ENCODE measurements at places on chromosomes 3 and 15. TPM values are rescaled to one million over a fixed set of nuclear protein-coding genes. Genes with fewer than 3 reads are reported as not detected.
A peak's percentile ranks its signal among the peaks of the same experiment; 100 is the strongest.

Gene GAP43
- total RNA-seq = not detected

Gene DET1
- 4.4 TPM for total RNA-seq

Gene ONECUT1
- total RNA-seq = not detected

Gene ADGRG7
- total RNA-seq = not detected

Gene GNB4
- 6.2 TPM for total RNA-seq

Gene GPR149
- not detected for total RNA-seq

Gene SLC24A5
- total RNA-seq = not detected

DNA sequence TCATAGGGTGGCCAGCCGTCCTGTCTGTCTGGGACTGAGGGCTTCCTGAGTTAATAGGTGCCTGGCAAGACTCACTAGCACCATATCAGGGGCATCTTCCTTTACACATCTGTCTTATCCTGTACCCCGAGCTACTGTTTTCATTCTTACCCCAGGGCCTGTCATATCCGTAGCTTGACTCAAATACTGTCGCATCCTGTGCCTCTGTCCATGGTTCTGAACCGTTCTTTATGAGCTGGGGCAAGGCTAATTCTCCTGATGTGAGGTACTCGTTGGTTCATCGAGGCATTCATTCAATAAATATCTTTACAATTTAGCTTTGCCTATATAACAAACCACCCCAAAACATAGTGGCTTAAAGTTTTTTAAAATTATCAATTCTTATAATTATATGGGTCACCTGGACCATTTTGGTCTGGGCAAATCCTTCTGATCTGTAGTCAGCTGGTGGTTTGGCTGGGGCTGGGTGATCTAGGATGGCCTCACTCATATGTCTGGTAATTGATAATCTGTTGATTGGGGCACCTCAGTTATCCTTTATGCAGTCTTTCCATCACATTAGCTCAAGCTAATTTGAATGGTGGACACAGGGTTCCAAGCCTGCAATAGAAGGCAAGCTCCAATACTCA is 121.2 kb downstream of the TLE3 start:
- DNase-seq = peak; percentile 42

DNA sequence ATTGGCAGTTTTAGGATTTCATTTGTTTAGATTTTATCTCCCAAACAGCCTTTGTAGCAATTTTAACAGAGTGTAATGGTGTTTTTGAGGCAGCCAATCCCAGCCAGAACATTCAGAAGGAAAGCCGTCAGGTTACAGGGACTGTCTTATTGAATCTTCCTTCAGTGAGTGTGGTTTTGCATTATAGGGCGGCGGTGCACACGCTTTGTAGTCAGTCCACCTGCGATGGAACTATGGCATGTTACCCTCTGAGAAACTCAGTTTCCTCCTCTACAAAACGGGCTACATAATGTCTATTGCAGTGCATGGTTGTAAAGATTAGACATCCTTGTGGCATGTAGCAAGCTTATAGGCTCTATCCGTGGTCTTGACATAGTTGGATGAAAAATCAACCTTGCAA is 1.0 kb downstream of the LRRC28 start:
- no peak for DNase-seq

DNA sequence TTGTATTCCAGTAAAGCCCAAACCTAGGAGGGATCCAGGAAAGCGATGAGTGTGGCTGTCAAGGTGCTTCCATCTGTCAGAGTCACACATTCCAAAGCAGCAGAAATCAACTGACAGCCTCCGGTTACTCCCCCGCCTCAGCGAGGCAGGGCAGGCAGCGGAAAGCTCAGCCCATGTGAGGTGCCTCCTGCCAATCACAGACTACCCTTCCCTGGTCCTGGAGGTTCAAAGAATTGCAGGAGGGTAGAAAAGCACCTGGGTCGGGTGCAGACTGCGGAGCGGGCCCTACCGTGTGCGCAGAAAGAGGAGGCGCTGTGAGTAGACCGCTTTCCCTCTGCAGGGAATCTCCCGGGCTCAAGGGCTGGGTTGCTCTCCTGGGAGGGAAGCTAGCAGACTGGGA is at the start of gene UPK1B:
Gene UPK1B, plus strand, starts transcription at position 274 of the 400 bp plus-strand sequence. CDS start 13,144 bp downstream, outside the sequence.
- DNase-seq = no peak

DNA sequence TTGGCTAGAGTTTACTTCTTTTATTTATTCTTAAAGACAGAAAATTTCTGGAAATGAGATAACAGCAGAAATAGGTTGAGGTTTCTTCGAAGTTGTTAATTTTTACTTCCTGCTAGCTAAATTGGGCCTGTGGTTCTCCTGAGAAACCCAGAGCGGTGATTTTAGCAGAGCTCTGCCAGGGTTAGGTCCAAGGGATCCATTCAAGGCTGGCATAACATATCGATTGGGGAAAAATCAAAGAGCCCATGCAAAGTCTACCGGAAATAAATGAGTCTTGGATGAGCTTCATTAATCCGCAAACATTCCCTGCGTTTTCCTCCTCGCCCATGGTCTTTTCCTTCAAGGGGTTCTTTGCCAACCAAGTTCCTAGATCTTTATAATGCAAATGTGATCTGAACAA is 30.8 kb upstream of the MASP1 start:
- DNase-seq = no peak

GRCh38 chr3:12750223-12750622 is 8.8 kb downstream of the TMEM40 start:
- no peak for DNase-seq

- no peak for DNase-seq
These were observed 9.7 kb downstream of the MYH15 start for GRCh38 chr3:108500728-108501127.

GRCh38 chr3:2937592-2937991 is 172.6 kb downstream of the IL5RA start:
- DNase-seq = no peak

GRCh38 chr3:72797773-72798543 is 50.3 kb downstream of the SHQ1 start:
- no peak for DNase-seq

GRCh38 chr15:66883284-66883911 is 181.4 kb downstream of the SMAD6 start:
- peak; percentile 2 for DNase-seq

DNA sequence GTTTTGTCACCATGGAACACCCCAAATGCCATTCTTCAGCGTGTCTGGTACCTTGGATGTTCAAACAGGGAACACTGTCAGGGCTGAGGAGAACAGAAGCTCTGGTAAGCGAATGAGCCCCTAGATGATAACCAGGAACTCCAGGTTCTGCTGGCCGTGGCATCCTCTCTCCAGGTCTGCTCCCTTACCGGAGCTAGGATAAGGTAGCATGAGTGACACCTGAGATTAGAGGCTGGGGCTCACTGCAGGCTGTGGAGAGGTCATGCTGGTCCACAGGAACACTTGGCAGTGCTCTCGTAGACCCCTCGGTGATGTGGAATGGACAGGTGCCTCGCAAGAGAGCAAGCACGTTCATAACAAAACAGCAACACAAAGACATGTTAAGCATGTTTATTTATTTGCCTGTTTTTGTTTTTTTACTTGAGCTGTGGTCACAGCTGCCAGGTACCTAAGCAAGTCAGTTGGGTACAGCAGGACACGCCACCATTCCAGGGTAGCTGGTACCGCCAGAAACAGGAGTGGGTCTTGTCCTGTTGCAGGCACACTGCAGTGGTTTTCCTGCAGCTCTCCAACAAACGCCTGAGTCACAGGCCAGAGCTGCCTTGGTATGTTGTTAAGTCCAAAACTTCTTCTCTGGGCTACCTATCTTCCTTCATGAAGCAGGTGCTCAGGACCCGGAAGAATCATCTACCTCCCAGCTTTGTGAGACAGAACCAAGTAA is 4.6 kb downstream of the RBM15B start:
- DNase-seq = peak; percentile 24

- DNase-seq = no peak
These were observed 81.6 kb upstream of the LRRFIP2 start for GRCh38 chr3:37255990-37256308.

DNA sequence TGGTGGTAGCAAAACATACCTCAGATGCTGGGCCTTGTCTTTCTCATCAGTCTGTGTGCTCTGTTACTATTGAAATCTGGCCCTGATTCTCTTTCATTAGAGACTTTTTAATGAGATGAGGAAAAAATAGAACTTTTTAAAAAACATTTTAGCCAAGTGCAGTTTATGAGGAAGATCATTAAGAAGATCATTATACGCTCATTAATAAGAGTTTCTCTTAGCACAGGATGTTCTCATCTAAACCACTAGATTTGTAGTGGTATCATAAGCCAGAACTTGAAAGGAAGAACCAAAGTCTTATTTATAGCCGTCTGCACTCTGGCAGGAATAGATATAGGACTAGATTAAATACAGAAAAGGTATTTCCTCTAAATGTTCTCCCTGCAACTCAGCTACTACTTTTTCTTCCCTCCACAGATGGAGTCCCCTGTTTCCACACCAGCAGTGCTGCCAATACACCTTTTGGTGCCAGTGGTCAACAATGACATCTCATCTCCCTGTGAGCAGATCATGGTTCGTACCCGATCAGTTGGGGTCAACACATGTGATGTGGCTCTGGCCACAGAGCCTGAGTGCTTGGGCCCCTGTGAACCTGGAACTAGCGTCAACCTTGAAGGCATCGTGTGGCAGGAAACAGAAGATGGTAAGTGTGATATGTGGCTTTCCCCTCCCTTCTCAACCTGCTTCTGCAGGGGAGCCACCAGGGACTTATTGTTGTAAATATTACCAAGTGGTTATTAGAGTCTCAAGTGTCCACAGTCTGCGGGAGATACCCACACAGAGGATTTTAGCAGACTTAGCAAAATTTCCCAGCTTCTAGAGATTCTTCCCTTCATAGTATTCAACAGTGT is 152.8 kb downstream of the RBPMS2 start:
- DNase-seq = peak; percentile 71

DNA sequence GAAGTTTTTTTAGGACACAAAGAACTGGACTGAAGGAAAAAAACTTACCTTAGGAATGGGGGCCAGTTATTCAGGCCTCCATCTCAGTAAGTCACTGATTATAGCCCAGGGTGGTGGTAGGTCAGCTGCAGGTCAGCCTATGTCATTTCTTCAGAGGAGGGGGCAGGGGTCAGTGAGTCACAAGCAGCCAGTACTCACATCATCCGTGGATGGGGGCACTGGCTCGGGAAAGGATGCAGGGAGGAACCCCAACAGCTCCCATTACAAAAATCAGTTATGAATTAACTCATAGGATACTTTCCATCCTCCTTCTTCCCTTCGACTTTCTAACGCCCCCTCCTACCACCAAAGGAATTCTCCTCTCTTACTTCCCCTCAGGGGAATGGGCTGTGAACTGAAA is 578.3 kb downstream of the PDCD6IP start:
- no peak for DNase-seq

DNA sequence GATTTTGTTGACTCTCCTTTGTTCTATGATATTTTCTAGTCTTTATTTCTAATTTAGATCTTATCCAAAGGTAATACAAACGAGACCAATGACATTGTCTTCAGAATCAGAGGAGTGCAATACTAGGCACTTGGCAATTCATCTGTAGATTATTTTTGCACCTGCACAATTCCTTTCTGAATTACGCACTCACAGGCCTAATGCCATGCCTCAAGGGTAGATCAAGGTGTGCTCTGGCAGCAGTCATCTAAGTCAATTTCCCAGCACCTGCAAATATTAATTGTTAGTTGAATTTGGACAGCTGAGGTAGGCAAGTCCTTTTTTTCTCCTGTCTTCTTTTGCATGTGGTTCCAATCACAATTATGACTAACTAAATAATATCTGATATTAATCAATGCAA is 653.2 kb downstream of the ROBO2 start:
- no peak for DNase-seq

GRCh38 chr3:133443649-133444422 is 44.0 kb downstream of the BFSP2 start:
- no peak for DNase-seq

DNA sequence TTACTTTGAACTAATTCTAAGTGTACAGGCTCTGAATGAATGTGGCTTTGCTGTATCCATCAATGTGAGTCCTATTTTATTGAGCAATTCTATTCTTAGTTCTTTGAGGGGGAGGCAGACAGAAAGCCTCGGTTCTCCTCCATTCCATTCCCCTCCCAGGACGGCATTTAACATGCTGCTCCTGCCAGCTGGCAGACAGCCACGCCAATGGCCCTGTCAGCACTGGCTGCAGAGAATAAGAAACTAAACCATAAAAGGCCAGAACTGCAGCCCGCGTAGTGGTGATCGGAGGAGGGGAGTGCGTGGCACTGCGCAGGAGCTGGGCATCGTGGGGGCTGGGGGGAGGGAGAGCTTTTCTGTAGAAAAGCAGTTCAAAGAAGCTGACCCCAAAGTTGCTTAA is 76.0 kb upstream of the HACD2 start:
- no peak for DNase-seq

DNA sequence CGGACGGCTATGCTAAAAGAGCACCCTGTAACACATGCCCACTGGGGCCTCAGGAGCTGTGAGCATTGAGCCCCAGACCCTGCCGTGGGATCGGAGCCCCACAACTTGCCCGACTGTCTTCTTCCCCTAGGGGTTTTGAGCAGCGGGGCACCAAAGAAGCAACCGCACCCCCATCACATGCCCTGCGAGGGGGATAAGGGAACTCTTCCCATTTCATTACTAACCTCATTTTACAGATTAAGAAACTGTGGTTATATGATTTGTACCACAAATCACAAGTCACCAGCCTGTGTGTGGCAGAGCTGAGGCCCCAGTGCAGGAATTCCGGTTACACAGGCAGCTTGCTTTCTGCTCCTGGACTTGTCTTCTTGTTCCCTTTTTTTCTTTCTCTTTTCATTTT is 86.2 kb downstream of the CD47 start:
- DNase-seq = no peak

- DNase-seq = no peak
These were observed 9.9 kb downstream of the GLYCTK start for GRCh38 chr3:52297242-52298148.

DNA sequence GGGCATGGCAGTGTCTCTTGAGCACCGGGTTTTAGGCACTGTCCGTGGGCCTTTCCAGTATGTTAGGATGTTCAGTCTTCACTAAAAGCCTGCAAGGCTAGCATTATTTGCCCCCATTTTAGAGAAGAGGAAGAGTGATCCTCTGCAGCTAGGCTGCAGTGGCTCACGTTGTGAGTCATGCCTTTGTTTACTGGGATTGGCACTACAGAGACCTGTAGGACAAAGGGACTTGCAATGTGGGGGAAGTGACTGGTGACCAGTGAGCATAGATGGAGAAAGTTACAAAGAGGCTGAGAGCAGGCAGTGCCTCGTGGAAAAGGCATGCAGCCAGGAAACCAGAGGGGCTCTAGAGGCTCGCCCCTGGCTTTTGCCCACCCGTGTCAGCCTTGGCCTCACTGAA is 26.8 kb upstream of the CPNE9 start:
- DNase-seq = no peak

- DNase-seq = no peak
These were observed 1362.8 kb downstream of the ROBO2 start for GRCh38 chr3:78402720-78403119.

DNA sequence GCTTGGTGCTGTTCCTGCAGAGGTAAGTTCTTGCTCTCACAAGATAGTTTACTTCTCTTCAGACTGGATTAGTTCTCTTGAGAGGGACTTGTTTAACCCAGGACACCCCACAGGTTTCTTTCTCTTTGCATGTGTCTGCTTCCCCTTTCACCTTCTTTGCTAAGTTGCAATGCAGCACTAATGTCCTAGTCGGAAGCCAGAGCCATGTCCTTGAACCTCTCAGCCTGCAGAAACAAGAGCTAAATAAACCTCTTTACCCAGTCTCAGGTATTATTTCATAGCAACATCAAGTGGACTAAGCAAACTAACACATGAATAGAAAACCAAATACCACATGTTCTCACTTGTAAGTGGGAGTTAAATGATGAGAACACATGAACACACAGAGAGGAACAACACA is 915.2 kb downstream of the NSUN3 start:
- DNase-seq = no peak
